Esophagus muscularis mucosa (tissue), 4 donors: ENCODE measurements at places on chromosomes 7 and 10. TPM values are rescaled to one million over a fixed set of nuclear protein-coding genes. Genes with fewer than 3 reads are reported as not detected.

- DNase-seq, result no peak
These were observed 167.8 kb downstream of the RAMP3 start for GRCh38 chr7:45325378-45325777.

DNA sequence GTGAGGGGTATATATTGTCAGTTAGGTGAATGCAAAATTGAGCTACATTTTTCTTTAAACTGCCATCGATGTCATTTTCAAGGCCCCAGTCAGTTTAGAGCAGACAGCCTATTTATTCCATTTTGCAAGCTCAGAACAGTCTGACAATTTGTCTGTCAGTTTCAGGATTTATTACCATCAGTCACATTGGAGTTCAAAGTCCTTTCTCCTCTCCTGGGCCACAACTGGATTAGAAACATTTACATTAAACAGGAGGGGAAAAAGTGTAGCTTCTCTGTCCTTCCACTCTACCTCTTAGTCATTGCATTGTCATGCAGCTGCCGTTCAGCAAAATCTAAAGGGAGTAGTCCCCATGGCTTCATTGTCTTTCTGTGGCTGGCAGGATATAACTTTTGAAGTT lies 3.5 kb upstream of the GHITM start:
- DNase-seq, result no peak

DNA sequence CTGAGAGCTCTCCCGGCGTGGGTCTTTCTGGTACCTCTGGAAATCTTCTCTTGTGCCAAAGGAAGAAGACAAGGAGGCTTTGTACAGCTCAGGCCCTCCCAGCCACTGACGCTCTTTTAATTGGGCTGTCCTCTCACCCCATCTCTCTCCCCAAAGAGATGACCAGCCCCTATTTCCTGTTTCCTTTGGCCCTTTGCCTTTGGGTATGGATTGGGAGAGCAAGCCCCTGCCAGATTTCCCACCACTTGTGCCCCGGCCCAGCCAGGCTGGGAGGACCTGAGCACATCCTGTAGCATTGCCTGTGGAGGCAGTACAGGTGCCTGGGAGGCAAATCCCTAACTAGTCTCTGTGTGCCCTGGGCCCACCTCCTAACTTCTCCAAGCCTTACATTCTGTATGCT lies 5.7 kb upstream of the PLAC9 start:
- DNase-seq, result no peak

DNA sequence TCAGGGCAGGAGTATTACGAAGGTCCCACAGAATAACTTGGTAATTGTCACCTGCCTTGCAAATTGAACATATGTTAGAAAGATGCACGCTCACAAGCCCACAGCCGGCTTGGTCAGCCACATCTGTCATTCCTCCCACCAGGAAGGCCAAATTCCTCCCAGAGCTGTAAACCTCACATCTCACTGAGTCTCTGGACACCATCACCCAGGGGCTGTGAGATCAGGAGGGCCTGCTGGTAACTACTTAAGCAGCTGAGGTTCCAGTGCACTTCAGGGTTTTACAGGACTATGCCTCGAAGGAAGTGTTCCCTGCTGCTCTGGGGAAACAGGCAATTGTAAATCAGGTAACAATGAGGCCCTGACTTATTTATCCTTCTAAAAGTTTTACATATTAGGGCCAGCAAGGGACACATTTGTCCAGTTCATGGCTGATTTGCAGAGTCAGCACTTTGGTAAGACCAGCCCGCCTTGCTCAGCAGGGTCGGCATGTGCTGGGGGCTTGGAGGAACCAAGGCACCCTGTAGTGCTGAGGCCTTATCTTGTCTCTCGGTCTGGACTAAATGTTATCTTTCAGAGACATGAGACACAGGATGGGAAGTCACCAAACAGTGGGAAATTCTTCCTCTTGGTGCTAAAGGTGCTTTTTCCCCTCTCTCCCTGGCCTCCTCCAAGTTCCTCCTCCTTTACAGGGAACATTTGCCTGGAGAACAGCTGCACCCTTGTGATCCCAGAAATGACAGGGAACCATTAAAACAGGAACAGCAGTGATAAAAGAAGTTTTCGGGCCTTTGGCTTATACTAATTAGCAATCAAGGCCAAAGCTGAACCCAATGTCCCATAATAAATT lies 34.3 kb downstream of the PYROXD2 start:
- no peak for DNase-seq

DNA sequence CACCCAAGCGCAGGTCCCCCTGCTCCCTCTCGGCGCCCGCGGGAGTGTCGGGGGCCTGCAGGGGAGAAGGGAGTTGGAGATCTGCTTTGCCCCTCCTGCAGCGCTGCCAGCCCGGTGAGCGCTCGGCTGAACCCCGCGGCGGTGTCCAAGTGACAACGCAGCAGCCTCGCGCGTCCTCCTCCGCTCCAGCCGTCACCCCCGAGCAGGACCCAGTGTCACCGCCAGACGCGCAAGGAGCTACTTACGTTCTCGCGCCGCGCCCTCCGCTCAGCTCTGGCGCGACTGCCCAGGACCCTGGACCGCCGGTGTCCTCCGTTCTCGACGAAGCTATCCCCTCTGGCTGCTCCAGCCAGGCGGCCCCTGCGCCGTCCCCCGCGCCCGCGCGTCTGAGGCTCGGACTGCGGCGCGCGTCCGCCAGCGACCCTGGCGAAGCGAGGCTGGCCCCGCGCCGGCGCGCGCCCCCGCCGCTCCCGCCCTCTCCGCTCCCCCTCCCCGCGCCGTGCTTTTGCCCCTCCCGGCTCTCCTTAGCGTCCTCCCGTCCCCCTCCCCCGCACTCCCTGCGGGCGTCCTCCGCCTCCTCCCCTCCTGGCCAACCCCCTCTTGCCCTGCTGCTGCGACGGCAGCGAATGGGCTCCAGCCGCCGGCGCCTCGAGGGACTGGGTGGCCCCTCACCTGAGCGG lies at the start of gene NRCAM:
Gene NRCAM (minus strand): TSS at position 439 of the 680 bp plus-strand sequence. CDS start 216,372 bp downstream, outside the sequence.
- no peak for DNase-seq

DNA sequence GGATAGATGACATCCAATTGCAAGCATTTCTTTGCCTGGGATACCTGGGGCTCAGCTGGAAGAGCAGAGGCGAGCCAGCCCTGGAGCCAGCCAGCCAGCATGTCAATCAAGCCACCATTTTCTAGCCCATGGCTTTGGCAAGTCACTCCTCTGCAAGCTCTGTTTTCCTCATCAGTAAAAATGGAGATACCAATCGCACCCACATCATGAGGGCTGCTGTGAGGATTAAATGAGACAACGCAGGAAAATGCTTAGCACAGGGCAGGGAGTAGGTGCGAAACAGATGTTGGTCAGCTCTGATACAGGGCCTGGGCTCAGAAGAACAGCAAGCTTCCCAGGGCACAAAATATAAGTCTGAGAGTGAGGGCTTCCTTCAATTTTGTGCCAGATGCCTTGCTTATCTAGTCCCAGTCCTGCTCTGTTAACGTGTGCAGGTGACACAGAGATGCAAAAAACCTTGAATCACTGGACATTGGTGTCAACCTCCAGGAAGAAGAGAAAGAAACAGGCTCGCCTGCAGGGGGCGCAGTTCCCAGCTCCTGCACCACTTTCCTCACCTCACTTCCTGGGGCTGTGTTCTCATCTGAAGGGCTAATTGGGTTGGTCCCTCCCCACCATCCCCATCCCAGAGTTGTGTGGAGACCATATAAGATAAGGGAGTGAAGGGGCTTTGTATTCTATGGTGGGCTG lies 72.8 kb upstream of the CACUL1 start:
- no peak for DNase-seq

Gene AGR2
- total RNA-seq, result not detected

GRCh38 chr7:138166681-138167080 lies 90.4 kb downstream of the AKR1D1 start:
- DNase-seq, result no peak

GRCh38 chr10:70032667-70033289 lies 19.9 kb upstream of the MACROH2A2 start:
- DNase-seq, result no peak

- DNase-seq, result no peak
These were observed 20.1 kb downstream of the CACNA2D1 start for GRCh38 chr7:82423446-82423845.

DNA sequence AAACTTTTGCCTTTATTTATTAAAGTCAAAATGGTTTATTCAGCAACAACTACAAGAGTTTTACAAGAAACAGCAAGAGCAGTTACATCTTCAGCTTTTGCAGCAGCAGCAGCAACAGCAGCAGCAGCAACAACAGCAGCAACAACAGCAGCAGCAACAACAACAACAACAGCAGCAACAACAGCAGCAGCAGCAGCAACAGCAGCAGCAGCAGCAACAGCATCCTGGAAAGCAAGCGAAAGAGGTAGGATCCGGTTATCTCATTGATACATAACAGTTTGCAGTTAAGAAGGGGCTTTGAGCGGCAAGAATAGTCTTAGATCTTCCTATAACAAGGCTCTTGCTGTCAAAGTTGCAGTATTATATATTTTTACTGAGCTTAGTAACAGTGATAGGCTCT lies 215.1 kb downstream of the FOXP2 start:
- DNase-seq, result no peak

GRCh38 chr7:100895956-100896731 lies 456 bp upstream of the ACHE start:
- DNase-seq, result no peak

Gene SYCE1
- 10.0 TPM for total RNA-seq

Gene C10orf105
- total RNA-seq, result not detected

DNA sequence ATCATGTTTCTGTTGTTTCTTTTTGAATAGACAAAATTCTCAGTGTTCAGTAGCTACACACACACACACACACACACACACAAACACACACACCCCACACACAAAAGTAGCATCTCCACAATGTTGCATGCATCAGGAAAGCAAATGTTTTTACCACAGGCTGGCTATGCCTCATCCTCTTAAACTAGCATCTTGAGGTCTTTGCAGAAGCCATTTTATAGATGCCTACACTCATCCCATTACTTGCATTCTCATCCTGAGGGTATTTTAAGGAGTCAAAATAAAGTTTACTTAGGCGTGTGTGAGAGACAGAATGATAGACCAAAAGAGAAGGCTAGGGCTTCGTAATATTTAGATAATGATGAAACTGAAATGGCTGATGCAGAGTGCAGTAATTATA lies 7.9 kb upstream of the INHBA start:
- peak; percentile 12 for DNase-seq

Gene NRCAM
- 3.0 TPM for total RNA-seq

DNA sequence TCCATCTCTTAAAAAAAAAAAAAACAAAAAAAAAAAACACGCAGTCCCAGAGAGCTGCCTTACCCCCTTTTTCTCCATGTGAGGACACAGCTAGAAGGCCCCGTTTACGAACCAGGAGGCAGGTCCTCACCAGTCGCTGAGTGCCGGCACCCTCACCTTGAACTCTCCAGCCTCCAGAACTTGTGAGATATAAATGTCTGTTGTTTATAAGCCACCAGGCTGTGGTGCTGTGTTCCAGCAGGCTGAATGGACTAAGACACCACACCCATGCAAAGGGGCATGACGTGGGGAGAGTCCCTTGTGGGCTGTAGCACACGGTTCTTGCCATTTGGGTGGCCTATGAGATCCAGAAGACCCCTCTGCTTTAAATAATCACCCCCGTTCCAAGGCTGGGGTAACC lies 17.2 kb downstream of the ECHDC3 start:
- no peak for DNase-seq

DNA sequence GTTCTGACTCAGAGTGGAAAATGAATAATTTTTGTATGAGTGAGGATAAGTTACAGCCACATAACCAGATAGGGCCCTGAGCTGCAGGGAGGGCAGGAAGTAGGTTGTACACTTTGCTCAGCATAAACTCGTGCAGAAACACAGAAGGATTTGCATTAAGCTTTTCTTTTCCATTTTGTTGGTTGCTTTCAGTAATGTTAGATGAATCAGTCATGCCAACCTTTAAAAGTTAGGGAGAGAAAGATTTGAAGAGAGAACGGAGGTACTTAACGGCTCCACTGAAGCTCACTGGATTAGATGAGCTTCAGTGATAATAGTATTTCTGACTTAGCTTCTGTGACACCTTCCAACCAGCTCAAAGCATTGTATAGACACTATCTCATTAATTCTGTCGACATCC lies 348.1 kb downstream of the GATA3 start:
- no peak for DNase-seq

DNA sequence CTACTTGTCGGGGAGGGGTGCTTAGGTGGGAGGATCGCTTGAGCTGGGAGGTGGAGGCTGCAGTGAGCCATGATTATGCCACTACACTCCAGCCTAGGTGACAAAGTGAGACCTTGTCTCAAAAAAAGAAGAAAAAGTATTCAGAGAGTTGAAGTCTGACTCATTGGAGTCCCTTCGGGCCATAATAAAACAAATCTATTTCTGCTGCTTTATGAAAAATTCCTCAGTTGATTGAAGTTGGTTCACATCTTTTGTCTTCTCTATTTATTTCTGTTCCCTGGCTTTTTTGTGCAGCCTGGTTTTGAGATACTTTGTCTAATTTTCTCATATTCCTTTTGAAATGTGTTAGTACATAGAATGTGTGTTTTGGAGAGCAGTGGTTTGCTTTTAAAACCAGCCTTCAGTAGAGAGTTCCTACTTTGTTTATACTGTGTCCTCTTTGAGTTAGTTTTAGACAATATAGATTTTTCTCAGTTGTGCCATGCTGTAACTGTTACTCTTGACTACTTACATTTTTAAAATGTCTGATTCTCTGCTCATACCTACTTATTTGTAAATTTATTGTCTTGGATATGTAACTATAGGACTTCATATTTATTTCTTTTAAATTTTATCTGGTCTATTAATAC lies 36.7 kb downstream of the LUC7L2 start:
- no peak for DNase-seq

DNA sequence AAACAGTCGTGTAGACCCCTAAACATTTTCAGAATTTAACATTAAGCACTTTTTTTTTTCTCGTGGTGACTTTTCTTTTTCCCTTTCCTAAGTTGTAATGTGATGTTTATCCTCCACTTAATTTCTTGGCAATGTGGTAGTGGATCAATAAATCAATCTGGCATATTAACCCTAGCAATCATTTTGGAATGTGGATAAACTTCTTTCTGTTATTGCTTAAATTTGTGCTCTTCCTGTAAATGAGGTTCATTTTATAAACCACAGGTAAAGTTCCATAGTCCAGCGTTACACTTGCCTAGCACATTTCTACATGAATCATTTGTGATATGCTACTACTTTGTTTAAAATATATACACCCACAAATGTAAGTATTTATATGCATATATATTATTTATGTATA lies 247.4 kb upstream of the ETV1 start:
- DNase-seq, result no peak
